Nucleus accumbens (tissue), 56 donors: ENCODE measurements at places on chromosomes 6 and 20.

DNA sequence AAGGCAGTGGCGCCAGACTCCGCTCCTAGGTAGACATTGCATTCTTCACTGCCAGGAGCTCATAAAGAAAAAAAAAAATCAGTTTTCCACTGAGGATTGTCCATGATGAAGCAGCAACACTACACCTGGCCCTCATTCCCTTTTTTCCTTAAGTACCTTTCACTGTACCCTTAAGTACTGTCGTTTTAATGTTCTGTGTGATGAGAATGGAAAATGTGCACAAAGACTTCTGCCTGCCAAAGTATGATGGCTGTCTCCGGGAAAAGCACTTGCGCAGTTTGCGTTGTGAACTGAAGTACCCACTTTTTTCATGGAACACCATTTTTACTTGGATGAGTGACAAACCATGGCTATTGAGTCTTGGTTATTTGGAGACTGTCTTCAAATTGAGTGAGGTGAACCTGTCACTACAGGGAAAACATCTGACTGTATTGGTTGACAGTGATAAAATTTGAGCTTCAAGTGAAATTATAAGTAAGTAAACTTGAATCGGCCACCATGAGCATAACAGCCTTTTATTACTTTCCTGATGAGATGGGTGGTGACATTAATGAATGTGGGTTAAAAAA lies 104.8 kb downstream of the NCOA3 start:
- DNase-seq: no peak

- DNase-seq: no peak
Measured at GRCh38 chr6:143601504-143601903, 76.3 kb upstream of the PHACTR2 start.

GRCh38 chr6:150659046-150659763 lies 59.5 kb downstream of the PLEKHG1 start:
- no peak for DNase-seq

GRCh38 chr6:55184782-55185530 lies 10.6 kb downstream of the HCRTR2 start:
- no peak for DNase-seq

DNA sequence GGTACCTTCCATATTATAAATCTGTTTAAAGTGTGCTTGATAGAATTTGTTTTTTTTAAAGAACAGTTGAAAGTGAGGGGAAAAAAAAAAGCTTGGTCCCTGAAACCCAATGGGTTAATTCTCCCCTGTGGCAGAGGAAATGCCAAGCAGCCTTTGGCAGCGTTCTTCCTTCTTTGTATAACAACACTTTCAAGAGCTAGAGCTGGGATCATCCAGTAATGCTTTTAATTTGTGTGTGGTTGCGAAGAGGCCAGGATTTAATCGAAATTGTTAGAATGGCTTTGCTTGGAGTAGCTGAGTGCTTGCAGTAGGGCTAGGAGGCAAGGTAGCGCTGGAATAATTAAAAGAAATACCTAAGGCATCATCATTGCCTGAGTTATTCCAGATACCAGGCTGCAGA lies 692.0 kb downstream of the DHX35 start:
- DNase-seq: no peak

DNA sequence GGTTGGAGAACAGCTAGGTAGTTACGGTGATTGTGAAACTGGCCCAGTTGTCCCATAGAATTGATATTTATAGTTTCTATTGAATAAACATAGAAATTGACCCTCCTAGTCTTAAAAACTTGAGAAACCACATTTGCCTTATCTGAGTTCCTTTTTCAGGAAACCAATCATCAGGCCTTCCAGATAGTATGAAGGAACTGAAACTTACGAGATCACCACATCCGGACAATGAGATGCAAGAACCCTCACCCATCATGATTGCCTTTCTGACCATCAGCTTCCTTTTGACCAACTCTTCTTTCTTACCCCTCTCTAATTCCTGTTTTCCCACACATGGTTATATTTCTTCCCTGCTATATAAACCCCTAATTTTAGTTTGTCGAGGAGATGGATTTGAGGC lies 21.8 kb downstream of the SLC35F1 start:
- DNase-seq: no peak

GRCh38 chr20:62845416-62846160 lies 16.0 kb downstream of the TCFL5 start:
- no peak for DNase-seq

- no peak for DNase-seq
Measured at GRCh38 chr6:7215798-7216231, 97.2 kb downstream of the SSR1 start.
